ENCODE measurements at places on chromosomes 7 and 10. TPM values are rescaled to one million over a fixed set of nuclear protein-coding genes. Genes with fewer than 3 reads are reported as not detected.

The RASSF4 gene
- 48.5 TPM for total RNA-seq

The CUL2 gene
- total RNA-seq = 11.8 TPM

The DNAJC12 gene
- 1.2 TPM for total RNA-seq

DNA sequence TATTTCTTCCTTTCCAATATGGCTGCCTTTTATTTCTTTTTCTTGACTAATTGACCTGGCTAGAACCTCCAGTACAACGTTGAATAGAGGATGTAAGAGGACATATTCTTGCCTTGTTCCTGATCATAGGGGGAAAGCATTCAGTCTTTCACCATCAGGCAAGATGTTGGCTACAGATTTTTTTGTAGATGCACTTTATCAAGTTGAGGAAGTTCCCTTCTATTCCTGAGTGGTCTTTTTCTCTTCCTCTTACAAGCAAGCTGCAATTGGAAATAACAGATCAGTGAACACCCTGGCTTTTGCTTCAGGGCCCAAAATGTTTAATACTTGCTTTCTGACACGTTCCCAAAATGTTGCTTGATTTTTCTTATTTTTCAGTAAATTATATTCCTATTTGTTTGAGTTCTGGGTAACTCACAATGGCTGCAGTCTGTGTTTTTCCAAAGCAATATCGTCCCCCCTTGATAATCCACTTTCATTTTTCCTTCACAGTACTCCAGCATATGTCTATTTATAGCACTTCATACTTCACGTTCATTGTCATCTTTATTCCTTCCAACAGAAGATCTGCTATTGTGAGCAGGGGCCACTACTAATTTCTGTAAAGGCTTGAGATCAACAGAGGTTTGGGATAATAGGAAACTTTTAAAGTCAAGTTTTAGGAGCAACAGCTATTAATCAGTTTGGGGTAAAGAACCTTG, 11.7 kb downstream of the CPEB3 start:
- peak overlapping the region; percentile 57 for H3K4me3 ChIP-seq
- H3K36me3 ChIP-seq = no peaks in the 10 kb centered on the region
- no peak for DNase-seq
- H3K27me3 ChIP-seq = no peaks in the 10 kb centered on the region
- peaks cover 22% of the 10 kb centered on the region for H3K4me1 ChIP-seq

- H3K27ac ChIP-seq = no peak overlapping the region
- H3K4me1 ChIP-seq = no peaks in the 10 kb centered on the region
- no peaks in the 10 kb centered on the region for H3K27me3 ChIP-seq
- no peak for DNase-seq
These were observed 174.7 kb downstream of the HERPUD2 start for GRCh38 chr7:35519971-35520809.

- no peaks in the 10 kb centered on the region for H3K4me1 ChIP-seq
- H3K27ac ChIP-seq = no peak overlapping the region
- H3K27me3 ChIP-seq = no peaks in the 10 kb centered on the region
- H3K4me3 ChIP-seq = no peak overlapping the region
These were observed 15.0 kb upstream of the GFRA1 start for GRCh38 chr10:116287906-116288501.

- peaks cover 78% of the 10 kb centered on the region for H3K4me1 ChIP-seq
- no peaks in the 10 kb centered on the region for H3K36me3 ChIP-seq
- H3K27ac ChIP-seq = peak overlapping the region; percentile 91
- DNase-seq = no peak
These were observed 66.1 kb upstream of the AQP1 start for GRCh38 chr7:30845426-30846135.

GRCh38 chr7:74371381-74372341, 82.0 kb upstream of the GTF2IRD1 start:
- no peak for DNase-seq
- H3K36me3 ChIP-seq = peaks cover 10% of the 10 kb centered on the region
- peak overlapping the region; percentile 45 for H3K4me3 ChIP-seq
- H3K27me3 ChIP-seq = no peaks in the 10 kb centered on the region

DNA sequence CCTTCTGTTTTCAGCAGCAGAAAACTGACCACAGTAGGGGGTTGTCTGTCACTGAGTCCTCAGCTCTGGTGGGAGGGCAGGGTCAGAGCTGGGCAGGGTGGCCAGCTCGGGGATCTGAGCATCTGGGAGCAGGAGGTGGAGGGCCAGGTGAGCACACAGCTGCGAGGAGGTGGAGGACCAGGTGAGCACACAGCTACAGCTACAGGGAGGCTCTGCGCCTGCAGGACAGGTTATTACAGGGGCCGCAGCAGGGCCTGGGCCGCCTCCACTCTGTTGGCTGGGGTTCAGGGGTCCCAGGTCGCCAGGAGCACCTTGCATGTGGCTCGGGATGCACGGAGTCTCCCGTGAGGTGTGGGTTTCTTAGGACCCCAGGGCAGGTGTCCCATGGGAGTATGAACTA, 52.4 kb upstream of the PRKAR1B start:
- no peak overlapping the region for H3K4me3 ChIP-seq
- no peaks in the 10 kb centered on the region for H3K4me1 ChIP-seq
- no peak for DNase-seq

DNA sequence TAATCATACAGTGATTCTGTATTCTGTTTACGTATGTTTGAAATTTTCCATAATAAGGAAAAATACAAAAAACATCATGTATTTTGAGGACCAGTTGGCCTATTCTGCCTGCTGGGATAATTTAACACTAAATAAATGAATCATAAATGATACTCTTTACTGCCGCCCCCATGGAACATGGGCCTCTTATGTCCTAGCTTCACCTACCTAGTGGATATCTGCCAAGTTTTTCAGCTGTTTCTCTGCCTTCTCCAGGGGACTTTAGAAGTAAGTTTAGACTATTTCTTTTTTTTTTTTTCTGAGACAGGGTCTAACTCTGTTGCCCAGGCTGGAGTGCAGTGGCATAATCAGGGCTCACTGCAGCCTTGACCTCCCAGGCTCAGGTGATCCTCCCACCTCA, 10.4 kb downstream of the NFE2L3 start:
- no peak for DNase-seq
- H3K4me3 ChIP-seq = no peak overlapping the region
- no peak overlapping the region for H3K27ac ChIP-seq
- no peaks in the 10 kb centered on the region for H3K27me3 ChIP-seq
- H3K4me1 ChIP-seq = no peaks in the 10 kb centered on the region
